ENCODE measurements at places on chromosomes 5 and 9.

- no peak for DNase-seq
Observed at GRCh38 chr5:178839319-178839704, 20.4 kb upstream of the ZNF354B start.

DNA sequence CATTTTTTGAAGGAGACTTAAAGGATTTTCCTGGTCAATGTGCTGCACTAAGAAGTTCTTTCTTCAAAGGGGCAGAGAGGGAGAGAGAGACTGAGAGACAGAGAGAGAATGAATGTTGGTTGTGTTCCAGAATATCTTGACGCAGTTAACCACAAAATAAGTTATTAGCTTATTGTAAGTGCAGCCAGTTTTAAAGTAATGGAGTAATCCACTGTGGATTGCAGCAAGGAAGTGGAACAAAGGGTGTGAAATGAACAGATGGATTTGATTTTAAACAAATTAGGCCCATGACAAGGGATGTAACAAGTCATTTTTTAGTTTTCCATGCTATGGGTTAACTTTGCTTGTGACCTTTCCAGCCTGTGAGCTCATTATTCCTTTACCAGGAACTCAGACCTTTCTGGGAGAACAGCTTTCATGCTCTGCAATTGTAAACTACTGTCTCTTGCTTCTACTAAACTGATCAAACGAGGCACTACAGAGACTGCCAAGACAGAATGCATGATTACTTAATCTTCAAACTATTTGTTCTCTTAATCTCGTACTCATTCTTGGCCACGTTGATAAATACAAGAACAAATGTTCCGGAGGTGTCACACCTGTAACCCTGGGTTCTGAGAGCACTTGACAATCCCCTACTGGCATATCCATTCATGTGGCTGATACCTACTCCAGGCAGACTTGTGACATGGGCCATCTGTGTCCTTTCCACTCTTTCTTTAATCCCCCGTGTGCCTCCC is 131.1 kb downstream of the TLE1 start:
- peak; percentile 98 for DNase-seq

GRCh38 chr5:148939676-148940075 is 113.3 kb downstream of the ADRB2 start:
- DNase-seq: peak; percentile 21

DNA sequence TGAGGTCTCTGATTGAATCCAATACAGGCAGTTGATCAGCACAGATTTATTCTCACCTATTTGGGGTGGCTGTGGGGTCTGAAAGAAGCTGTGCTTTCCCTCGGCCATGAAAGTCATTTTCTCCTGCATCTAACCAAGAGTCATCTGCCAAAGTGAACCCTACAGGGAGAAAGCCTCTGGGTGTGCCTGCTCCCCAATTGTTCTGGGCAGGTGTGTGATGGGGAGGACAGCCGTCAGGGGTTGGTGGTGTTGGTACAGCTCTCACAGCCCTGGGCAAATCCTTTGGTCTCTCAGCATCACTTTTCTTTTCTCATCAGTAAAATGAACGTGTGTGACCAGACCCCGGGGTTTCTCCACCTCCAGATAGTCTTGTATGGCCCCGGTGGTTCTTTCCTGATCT is 2.5 kb downstream of the PHF2 start:
- no peak for DNase-seq

DNA sequence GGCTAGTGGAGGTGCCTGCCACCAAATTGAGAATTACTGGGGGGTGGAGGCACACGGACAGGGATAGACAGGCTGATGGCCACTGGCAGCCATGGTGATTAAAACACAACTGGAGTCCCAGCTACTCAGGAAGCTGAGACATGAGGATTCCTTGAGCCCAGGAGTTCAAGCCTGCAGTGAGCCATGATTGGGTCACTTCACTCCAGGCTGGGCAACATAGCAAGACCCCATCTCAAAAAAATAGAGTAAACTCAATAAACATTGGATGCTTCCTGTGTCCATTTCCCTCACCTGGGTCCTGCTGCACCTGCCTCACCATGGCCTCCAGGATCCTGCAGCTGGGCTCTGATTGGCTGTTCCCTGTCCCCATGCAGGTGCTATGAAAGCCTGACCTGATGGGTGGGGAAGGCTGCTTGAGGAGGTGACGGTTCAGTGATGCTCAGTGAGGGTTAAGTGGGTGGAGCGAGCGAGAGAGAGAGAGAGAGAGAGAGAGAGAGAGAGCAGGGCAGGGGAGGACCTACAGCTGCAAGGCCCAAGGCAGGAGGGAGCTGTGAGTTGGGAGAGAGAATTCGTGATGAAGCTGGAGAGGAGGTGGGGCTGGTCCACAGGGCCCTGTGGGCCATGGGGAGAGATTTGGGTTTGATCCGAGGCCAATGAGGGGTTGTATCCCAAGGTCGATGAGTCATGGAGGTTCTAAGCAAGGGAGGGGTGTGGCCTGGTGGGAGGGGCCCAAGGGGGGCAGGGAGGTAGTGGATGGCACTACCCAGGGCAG is 36.7 kb upstream of the FUBP3 start:
- DNase-seq: no peak

All from AG10803 (cell line).